ENCODE measurements at places on chromosomes 2 and 18.

DNA sequence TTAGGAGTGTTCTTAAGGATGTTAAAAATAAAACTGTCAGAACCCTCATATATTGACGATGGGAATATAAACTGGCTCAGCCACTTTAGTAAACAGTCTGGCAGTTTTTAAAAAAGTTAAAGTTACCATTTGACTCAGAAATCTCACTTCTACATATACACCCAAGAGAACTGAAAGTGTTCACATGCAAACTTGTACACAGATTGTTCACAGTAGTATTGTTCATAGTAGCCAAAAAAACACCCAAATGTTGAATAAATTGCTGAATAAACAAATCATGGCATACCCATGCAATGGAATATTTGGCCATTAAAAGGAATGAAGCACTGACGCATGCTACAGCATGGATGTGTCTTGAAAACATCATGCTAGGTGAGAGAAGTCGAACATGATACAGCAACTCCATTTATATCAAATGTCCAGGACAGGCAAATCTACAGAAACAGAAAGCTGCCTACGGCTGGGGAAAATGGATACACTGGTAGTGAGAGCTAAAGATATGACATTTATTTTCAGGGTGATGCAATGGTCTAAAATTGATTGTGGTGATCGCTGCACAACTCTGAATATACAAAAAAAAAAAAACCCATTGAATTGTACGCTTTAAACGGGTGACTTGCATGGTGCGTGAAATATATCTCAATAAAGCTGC is 10.1 kb downstream of the RPL31 start:
- DNase-seq: no peak

DNA sequence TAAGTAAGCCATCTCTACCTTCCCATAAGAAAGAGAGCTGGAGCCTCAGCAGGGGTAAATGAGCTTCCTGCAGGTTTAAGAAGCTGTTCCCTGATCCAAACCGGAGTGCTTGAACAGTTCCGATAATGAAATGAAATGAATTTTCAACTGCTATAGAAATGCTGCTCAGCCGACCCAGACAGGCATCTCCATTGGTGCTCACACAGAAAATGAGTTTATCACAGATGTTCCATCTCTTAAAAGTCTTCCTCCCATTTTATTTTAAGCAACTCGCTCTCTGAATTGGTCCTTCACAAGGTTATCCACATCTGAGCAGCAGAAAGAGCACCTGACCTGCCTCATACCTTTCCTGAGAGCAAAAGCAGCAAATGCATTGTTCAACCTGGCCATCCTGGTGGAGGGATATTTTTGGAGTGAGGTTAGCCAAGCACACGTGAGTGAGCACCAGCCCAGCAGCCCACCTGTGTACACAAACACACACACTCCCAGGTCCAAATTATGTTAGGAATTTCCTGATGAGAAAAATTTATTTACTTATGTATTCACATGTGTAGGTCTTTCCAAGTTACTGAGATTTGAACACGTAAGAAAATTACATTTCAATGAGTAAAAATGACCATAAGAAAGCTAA is 42.2 kb upstream of the CCDC68 start:
- DNase-seq: no peak

DNA sequence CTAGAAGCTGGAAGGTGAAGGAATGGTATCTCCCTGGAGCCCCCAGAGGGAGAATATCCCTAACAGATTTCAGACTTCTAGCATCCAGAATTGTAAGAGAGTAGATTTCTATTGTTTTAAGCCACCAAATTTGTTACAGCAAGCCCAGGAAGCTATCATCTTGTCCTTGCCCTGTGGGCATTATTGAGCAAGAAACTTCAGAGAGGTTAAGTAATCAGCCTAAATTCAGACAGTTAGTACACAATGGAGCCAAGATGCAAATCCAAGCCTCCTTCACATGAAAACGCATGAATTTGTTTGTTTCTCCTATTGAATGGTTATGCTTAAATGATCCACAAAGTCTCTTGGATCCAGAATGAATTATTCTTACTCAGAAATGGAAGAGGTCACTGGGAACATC is 55.2 kb upstream of the TRIB2 start:
- DNase-seq: peak; percentile 91

DNA sequence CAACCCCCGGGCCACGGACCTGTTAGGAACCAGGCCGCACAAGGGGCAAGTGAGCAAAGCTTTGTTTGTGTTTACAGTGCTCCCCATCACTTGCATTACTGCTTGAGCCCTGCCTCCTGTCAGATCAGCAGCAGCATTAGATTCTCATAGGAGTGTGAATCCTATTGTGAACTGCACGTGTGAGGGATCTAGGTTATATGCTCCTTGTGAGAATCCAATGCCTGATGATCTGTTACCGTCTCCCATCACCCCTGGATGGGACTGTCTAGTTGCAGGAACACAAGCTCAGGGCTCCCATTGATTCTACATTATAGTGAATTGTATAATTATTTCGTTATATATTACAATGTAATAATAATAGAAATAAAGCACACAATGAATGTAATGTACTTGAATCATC is 125.6 kb downstream of the FMNL2 start:
- DNase-seq: no peak

GRCh38 chr2:160371251-160372009 is 122.2 kb downstream of the RBMS1 start:
- DNase-seq: no peak

DNA sequence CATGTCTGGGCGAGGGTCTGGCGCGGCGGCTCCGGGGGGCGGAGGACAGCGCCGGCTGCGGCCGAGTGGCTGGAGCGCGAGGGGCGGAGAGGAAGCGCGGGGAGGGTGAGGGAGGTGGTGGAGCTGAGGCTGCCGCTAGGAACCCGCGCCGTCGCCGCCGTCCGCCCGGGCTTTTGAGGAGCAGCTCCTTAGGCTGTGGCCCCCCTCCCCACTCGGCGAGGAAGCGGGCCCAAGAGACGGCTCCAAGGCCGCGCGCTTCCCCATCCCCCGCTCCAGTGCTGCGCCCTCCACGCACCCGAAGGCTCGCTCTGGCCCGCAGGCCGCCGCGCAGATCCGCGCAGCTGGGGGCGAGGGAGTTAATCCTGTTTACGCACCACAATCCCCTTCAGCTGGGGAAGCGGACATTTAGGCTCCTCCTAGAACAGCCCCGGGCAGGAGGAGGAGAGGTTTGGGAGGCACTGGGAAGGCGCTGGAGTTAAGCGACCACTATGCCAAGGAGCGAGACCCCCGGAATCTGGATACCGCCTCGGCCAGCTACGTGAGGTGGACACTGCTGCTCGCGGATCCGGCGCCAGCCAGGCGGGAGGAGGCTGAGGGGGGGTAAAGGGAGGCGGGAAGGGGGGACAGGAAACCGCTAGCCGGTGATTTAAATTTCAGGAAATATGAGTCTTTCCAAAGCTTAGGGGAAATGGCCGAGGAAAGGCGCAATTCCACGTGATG is at the start of gene CNRIP1:
TSS of gene CNRIP1 (minus strand) at position 552 of the 720 bp plus-strand sequence. CDS start at position 3, 549 bp downstream.
- peak; percentile 44 for DNase-seq

DNA sequence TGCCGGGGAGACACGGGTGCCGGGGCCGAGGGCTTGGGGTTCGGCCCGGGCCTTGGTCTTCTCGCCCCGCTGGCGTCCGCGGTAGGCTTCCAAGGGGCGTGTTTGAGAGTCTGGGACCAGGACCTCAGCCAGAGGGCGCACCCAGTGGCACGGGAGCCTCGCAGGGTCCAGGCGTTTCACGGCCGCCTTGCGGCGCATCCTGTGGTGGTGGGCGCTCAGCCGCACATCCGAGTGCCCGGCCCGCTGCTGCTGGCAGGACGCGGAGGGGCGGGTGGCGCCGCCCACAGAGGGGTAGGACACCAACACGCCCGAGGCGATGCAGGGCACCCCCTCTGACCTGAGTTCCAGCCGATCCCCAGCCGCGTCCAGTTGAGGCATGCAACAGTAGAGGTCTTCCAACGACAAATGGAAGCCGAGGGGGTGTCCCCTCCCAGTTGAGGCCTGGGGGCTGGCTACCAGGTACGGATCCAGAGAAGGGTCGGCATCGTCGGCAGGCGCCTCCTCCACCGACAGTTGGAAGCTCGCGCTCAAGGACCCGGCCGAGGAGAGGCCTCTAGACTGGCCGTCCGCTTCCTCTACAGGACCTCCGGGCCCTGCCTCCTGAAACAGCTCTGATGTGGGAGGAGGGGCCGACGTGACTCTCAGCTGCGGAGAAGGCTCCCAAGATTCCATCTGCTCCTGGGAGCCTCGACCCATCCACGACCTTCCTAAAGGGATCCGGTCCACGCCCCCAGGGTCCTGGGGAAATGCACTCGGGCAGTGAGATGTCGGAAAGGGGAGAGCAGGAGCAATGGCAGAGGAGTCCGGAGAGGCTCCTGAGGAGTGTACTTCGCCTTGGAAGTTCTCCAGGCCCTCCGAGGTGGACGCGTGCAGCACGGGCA is 6.3 kb downstream of the C2orf81 start:
- DNase-seq: no peak

DNA sequence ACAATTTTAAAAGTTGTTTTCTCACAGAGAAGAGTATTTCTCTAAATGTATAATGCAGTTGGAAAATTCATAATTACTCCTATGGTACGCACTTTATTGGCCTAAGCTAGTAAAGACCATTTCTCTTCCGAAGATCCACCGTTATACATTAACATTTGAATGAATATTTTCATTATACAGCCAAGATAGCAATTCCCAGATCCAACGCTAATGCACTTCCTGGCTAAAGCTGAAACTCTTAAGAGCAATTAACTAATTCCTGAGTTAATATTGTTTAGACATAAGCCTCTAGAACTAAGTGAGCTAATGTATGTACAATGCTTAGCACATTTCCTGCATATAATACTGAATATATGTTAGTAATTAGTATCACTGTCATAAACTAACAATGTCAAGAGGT is 56.2 kb downstream of the PDK1 start:
- DNase-seq: no peak

GRCh38 chr2:216497382-216498069 is 1.1 kb upstream of the RPL37A start:
- no peak for DNase-seq

GRCh38 chr18:47619771-47620448 is 310.5 kb downstream of the SMAD2 start:
- no peak for DNase-seq

GRCh38 chr2:112718863-112719370 is 1.9 kb upstream of the NT5DC4 start:
- no peak for DNase-seq

DNA sequence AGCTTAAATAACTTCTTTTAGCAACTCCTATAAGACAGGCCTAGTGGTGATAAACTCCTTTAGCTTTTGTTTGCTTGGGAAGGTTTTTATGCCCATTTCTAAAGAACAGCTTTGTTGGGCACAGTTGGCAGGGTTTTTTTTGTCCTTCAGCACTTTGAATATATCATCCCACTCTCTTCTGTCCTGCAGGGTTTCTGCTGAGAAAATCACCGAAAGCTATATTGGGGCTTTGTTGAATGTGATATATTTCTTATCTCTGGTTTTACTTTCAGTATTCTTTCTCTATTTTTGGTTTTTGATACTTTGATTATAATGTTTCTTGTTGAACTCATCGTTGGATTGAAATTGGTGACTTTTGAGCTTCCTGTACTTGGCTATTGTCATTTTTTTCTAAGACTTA is 372.8 kb upstream of the ZC3H15 start:
- no peak for DNase-seq

DNA sequence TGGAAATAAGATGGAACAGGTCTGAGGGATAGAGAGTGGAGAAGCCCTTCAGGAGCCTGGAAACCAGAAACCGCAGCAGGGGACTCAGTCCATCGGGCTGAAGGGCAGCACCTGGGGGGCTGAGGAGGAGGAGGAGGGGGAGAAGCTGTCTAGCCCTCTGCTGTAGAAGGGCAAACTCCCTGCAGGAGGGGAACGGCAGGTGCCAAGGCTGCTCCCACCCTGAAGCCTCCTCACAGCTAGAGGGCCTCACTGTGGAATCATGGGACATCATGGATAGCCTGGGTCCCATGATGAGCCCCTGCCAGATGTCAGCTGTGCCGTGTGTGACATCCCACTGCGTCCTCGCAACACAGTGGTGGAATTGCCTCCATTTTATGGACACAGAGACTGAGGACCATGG is 435 bp downstream of the MYO7B start:
- no peak for DNase-seq

DNA sequence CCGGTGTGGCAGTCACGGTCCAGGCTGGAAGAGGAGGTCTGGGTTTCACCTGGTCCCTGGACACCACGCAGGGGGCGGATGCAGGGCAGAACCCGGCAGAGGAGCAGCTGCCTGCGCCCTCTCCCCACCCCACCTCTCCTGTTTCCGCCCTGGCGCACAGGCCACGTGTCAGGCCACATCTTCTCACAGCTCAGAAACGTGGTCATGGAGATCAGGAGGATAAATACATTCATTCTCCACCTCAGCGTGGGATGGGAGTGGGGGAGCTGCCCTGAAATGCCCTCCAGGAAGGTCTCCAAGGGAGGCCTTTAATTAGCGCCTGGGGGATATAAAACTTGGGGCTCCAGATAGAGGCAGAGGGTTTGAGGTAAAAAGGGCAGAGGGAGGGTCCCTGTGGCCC is 142.0 kb downstream of the KCTD1 start:
- no peak for DNase-seq

DNA sequence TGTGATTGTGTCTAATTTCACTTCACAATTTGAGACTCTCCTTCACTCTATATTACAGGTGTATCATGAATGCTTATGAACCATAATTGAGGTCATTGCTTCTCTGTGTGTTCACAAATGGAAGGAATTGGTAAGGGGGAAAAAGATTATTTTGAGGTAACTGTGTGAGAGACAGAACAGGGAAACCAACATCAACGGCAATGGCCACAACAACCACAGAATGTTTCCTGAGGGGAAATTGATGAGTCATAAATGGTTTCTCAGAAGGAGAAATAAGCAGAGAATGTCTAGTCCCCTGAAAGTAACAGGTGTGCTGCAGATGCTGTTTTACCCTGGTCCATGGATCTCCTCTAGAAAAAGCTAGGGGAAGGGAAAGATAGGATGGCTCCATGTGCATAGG is 361.2 kb upstream of the GALNT5 start:
- peak; percentile 57 for DNase-seq

DNA sequence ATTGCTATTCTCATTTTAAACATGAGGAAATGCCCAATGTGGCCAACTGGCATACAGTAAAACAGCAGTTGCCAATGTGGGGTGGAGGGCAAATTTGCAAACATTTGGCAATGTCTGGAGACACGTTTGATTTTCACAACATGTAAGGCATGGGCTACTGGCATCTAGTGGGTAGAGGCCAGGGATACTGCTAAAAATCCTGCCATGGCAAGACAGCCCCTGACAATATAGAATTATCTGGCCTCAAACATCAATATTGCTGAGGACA is 168.6 kb downstream of the KCNE4 start:
- DNase-seq: no peak

GRCh38 chr18:59929621-59930295 is 30.0 kb downstream of the PMAIP1 start:
- no peak for DNase-seq

GRCh38 chr18:21345840-21346239 is 103.8 kb downstream of the GREB1L start:
- DNase-seq: no peak

DNA sequence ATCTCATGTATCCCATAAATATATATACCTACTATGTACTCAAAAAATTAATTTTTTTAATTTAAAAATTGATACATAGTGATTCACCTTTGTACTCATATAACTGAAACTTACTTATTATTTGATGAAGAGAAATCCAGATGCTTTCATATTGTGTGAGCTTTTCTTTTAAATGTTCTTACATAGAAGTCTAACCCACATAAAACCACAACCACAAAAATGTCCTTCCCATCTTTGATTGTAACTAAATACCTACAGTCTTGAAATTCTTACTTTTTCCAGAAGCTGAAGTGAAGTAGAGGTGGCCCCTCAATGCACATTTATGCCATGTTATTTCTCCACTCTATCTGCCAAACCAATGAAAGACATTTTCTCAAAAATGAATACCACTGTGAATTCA is 117.9 kb upstream of the COL5A2 start:
- DNase-seq: no peak
